ENCODE measurements at places on chromosomes 1 and 21.
A peak's percentile ranks its signal among the peaks of the same experiment; 100 is the strongest.

- peak; percentile 64 for DNase-seq
Observed at GRCh38 chr1:212671342-212672031, 28.2 kb downstream of the BATF3 start.

GRCh38 chr1:3215198-3216014 is 146.4 kb downstream of the PRDM16 start:
- no peak for DNase-seq

DNA sequence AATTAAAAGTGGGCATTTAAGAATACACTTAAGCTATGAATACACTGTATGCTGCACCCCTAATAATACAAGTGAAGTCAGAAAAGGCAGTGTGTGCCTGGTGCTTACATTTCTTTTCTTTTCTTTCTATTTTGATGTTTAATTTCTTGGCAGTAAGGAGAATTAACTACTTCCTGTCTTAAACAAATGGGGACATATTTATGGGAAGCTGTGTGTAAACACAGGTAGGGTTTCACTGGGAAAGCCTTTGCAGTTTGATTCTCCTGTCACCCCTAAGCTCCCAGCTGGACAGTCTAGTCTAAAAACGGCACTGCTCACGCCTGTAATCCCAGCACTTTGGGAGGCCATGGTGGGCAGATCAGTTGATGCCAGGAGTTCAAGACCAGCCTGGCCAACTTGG is 146.0 kb downstream of the MIS18A start:
- no peak for DNase-seq

DNA sequence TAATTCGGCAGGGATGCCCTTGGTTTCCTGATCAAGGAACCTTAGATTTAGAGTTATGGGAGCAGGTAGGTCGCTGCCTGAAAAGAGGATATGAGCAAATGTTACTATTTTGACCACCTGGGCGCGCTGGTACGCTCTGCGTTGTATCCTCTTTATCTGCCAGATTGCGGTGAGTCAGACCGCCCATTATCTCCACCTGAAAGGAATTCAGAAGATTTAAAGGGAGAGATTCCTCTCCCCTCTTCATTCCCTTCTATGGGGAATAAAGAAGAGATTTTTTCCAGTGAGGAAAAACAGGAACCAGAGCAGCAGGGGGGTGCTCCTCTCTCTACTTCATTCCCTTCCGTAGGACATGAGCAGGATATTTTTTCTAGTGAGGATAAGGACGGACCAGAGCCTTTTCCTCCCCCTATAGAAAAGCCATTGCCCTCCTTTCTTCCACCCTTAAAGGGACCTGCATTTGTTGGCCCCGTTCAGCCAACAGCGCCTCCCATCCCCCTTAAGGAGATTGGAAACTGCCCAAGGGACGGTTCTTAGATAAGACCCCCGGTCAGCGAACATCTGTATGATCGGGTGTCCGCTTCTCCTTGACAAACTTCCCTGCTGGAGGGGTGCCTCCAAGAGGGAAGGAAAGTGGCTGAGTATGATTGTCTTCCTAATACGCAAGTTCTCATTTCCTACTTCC is 34.1 kb downstream of the CLCA1 start:
- no peak for DNase-seq

DNA sequence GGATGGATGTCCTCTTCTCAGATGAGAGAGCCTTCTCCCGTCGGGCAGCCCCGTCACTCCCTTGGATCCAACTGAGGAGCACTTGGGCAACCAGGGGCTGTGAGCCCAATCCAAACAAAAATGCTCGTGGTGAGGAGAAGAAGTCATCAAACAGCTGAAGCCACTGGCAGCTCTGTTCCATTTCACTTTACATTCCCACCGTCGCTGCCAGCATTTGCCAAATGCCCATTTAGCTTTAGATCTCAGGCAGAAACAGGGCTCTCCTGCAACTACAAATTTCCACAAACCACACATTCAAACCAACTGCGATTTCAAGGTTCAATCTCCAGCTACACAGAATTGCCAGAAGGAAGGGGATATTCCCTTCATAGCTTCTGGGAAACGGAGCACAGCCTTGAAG is 634.6 kb downstream of the SMYD3 start:
- DNase-seq = no peak

- no peak for DNase-seq
Observed at GRCh38 chr1:198001776-198002408, 84.7 kb downstream of the LHX9 start.

DNA sequence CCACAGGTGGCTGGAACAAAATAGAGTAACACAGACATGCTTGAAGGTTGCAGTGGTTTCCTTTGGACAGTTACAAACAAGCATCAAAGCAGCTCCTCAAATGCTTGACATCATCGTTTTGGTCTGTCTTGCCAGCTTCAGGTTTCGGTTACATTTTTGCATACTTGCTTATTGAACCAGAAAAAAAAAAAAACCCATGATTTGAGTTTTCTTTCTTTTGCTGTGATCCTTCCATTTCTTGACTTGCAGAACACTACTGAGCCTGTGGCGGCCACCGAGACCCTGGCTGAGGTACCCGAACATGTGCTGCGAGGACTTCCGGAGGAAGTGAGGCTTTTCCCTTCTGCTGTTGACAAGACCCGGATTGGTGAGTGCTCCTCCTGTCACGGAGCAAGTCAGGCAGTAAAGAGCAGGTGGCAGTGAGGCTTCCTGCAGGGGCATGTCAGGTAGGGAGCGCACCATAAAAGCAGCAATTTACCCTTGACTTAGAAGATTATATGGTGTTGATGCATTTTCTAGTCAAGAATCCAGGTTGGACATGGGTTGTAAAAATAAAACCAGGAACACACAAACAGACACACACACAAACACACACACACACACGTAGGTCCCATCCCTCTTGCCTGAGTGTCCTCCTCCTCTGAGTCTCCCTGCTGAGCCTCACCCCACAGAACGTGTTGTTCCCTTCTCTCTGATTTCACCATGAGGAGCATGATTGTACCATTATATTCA is 30.9 kb downstream of the PRDM2 start:
- DNase-seq = no peak

DNA sequence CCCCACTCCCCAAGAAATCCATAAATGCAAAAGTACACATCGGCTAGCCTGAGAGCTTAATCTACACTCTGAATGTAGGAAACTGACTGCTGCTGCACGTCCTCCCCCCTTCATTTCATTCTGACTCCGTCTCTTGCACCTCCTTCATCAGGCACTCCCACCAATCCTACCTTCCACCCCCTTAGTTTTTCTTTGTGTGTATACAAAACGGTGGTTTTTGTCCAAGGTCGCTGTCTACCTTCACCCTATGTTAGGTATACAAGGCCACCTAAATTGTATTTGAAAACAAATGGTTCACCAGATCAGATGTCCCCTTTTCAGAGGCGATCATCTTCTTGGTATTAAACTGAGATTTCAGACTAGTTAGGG is 1.9 kb downstream of the WDR26 start:
- no peak for DNase-seq

DNA sequence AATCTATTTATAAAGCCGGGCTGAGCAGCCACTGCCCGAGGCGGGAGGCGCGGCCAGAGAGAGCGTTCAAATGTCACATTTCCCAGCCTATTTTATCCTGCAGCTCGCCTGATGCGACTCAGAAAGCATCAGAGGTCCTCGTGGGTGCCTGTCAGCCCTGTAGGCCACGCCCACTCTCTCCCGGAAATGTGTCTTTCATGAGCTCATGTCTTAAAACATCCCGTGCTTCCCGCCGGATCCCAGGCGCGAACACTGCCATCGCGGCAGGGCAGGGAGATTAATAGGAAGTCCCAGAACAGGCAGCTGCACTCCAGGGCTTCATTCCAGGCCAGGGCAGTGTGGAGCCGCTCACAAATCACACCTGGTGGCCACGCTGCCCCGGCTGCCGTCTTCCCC is 117.5 kb downstream of the PRDM16 start:
- DNase-seq = no peak

DNA sequence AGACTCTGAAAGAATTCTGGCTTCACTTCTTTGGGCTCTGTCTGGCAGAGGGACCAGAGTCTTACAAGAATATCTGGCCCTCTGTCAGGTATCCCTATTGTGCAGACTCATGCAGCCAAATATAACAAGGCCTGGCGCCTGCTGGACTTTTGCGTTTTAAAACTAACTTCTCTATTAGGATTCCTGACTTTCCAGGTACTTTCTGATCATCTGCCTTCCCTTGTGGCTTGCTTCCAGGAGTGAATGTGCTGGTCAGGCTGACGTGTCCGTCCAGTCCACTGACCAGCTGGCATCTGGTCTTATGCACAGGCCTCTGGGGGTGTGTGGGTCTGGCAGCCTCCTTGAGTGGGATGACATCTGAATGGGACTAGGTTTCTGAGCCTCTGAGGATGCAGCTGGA is 8.6 kb upstream of the RAB29 start:
- DNase-seq = no peak

Data from T1000 (cell line).